ENCODE measurements at places on chromosomes 11 and 22.

DNA sequence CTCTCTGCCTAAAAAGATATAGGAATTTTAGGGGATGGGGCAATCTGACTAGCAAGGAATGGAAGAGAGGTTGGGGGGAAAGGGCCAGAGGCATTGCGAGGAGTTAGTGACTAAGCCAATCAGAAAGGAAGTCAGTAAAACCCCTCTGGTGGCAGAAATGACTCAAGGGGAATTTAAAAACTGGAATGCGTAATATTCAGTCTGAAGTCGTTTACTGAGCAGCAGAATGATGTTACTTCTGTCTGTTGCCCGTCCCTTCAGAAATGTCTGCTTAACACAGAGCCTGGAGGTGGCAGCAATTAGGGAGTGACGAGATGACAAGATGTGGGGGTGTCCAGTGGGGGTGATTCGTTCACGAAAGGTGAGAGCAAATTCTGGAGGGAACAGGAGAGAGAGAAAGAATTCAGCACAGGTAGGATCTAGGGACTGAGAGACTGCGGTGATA, 107.7 kb upstream of the CLMP start:
- DNase-seq = peak; percentile 76

DNA sequence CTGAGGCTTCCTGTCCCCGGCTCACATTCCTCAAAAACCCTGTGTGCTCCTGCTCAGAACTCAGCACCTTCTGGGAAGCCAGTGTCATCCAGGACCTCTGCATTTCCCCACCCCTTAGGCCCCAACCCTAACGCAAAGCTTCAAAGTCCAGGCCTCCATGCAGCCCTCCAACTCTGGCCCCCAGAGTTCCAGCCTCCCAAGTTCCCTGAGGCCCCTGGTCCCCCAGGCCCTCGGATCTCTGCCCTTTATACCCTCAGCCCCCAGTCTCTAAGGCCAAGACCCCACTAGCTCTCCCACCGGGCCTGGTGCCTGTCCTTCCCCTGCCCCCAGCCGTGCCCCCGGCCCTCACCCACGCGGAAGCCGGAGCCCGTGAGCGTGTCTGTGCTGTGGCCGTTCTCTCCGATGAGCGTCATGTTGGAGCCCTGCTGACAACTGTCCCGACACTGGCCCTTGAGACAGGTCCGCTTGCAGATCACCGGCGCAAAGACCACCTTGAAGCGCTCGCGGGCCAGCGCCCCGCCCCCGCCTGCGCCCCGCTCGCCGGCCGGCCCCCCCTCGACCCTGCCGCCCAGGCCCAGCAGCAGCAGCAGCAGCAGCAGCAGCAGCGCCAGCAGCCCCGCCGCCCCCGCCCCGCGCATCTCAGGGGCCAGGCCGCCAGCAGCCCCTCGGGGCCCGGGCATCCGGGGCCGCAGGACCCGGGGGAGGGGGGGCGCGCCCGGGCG, 718 bp downstream of the LTBP3 start:
- no peak for DNase-seq

DNA sequence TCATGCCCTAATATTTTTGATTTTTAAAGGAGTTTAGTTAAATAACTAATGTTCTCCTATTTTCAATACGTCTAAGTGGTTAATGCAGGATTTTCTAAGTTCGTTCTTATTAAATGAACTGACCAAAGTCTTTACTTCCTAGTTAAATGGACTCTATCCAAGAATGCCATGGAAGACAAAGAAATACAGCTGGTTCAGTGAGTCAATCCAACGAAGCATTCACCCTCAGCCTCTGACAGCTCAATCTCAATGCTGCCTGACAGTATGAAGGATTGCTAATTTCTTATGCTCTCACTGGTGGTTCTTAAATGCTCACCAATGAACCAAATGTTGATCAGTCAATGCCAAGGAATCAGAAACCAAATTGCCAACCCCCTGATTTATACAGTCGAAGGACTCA, 219.4 kb downstream of the CADM1 start:
- peak; percentile 61 for DNase-seq

DNA sequence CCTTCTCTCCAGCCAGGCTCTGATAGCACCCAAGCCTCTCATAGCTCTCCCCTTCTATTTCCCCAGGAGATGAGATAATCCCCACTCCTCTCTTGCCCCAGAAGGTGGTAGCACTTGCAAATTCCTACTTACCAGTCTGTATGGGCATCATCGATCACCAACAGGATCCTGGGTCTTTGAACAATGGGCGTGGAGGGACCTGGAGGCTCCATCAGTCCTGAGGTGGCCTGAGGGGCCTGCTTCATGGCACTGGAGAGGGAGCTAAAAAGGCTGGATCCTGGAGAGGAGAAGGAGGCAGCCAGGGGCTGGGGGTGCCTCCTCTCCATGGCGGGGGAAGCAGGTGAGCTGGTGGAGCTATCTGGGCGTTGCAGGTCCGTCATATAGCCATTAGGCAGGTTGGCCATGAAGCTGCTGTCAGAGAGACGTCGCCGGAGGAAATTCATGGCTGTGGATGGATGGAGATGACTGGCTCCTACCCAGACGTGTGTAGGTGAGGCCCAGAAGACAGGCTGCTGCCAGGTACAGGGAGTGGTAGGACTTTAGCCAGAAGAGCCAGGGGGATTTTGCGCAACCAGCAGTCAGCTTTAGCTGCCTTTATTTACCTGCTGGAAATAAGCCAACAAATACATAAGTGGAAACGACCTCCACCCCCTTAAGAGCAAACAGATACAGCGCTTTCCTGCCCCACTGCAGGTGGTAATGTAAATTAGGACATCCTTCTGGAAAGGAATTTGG, 51.8 kb downstream of the SYN3 start:
- no peak for DNase-seq

GRCh38 chr11:47004595-47005033, 68.1 kb downstream of the CSTPP1 start:
- peak; percentile 89 for DNase-seq

- DNase-seq = no peak
Observed at GRCh38 chr11:126210871-126211235, 597 bp downstream of the RPUSD4 start.

DNA sequence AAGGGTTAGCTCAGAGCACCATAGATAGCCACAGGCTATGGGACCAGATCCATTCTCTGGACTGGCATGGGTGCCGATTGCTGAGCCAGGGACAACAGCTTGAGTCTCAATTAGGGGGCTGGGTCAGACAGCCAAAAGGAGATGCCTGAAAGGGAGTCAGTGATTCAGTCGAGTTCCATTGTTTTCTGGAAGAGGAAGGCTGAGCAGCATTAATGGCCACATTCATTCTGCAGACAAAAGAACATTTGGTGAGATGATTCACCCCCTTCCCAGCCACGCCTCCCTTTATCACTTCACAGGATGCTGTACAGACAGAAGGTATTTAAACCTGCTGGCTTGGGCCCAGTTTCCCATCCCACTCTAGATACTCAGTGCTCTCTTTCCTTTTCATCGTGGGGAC, 131.9 kb downstream of the ADAMTS15 start:
- peak; percentile 93 for DNase-seq

DNA sequence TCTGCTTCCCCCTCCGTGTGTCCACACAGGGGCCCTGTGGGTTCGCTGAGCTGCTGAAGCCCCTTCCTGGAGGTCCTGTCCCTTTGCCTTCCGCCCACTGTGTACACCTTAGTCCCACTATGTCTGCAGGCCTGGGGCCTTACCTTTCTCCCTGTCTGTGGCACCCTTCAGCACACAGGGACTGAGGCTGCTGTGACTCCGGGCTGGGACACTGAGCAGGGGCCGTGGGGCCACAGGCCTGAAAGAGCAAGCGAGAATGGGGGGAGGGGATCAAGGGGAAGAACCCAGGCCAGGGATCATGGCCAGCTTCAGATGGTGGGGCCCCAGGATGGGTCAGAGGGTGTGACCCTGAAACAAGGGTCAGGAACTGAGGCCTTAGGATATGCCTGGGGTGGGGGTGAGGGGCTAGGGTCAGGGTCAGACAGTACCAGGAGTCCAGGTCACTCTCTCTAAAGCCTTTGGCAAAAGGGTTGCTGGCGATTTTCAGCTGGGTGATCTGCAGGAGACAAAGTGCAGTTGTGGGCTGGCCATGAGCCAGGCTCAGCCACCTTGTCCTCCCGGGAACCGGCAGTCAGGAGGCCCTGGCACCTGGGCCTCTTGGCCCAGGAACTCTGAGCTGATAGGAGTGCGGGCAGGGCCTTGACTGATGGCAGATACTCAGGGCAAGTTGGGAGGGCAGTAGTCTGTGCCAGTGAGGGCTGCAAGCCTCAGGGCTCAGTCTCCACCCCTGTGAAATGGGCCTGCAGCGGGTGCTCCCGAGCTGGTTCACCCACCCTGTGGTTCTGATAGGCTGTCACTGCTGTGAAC, 2.6 kb upstream of the NUDT8 start:
- DNase-seq = no peak

- no peak for DNase-seq
Observed at GRCh38 chr22:49678842-49679170, 148.9 kb downstream of the BRD1 start.

GRCh38 chr11:134536219-134536618, 124.2 kb upstream of the B3GAT1 start:
- DNase-seq = no peak

DNA sequence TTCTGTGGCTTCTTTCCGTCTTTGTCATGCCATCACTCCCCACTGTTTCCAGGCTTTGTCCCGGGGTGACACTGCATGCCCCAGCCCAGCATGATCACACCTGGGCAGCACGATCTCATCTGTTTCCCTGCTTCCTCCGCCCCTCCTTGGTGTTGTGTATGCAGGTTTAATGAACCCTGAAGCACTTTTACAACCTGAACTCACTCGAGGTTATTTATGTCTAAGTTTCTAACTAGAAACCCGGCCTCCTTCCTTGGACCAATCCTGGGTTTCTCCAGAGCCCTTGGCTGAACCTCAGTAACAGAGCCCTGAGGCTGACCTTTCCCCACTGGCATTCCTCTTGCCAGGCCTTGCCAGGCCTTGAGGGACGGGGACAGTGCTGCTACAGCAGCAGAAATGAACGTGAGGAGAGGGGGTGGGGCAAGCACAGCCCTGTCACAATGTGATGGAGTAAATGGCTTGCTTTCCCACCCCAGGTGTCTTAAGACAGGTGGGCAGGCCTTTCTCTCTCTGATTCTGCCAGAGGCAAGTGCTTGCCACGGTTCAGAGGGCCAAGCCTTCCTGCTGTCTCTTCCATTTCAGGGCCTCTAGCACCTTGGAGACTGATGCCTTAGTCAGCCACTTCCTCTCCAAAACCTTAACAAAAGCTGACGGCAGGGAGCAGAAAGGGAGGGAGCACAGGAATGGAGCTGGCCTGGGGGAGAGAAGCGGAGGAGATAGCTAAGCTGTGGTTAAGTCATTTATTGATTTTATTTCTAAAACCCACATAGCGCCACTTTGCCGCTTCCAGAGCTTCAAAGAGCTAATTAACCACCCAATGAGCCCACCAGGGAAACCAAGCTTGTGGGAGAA, 3.1 kb upstream of the PYGM start:
- DNase-seq = peak; percentile 91

DNA sequence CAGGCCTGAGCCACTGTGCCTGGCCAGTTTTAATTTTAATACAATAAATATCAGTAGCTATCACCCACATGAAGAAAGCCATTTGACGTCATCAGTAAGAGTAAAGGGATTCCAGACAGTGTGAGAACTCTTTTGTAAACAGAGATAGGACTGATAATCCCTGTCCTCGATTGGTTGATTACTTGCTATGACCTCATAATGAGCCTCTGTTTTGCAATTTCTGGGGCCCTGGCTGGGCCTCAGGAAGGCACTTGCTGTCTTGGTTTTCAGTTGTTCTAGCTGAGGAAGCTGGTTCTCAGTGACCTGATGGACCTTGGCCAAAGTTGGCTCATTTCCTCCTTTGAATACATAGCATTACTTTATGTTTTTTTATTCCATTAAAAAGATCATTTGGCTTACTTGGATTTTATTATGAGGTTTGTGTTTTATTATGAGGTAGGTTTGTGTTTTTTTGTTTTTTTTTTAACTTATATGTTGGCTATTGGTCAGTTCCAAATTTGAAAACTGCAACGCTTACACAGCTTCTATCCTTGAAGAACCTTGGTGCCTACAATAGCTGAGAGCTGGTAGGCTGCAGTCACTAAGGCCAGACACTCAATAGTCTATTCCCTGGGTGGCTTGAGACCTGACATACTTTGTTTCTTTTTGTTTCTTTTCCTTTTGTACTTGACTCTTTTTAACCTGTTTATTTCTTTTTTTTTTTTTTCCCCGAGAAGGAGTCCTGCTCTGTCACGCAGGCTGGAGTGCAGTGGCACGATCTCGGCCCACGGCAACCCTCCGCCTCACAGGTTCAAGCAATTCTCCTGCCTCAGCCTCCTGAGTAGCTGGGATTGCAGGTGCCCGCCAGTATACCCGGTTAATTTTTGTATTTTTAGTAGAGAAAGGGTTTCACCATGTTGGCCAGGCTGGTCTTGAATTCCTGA, 20.0 kb downstream of the MARK2 start:
- DNase-seq = peak; percentile 12

GRCh38 chr11:44329472-44330230, 19.7 kb upstream of the ALX4 start:
- DNase-seq = no peak

DNA sequence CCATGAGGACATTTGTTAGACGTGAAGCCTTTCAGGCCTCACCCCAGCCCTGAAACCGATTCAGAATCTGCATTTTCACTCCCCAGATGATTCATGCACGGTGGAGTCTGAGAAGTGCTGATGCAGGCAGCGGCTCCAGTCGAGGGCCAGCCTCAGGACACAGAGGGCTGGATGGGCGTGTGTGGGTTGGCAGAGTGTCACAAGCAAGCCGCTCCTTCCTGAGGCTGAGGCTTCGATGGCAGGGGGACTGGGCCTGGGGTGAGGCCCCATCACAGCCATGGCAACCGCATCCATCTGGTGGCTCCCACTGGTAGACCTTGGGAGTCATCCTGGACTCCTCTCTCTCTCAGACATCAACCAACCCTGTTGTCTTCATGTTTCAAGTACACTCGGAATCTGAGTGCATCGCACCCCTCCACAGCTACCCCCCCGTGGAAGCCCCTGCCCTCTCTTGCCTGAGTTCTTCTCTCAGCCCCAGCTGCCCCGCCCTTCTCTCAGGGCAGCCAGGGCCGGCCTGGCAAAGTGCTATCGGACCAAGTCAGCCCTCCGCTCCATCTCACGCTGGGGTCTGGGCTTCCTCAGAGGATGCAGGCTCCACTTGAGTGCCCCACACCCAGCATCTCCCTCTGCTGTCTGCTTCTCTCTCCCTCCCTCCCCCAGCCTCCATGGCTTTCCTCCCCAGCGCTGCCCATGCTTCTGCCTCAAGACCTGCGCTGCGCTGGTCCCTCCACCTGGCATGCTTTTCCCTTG, 10.6 kb downstream of the KCNC1 start:
- DNase-seq = peak; percentile 21

DNA sequence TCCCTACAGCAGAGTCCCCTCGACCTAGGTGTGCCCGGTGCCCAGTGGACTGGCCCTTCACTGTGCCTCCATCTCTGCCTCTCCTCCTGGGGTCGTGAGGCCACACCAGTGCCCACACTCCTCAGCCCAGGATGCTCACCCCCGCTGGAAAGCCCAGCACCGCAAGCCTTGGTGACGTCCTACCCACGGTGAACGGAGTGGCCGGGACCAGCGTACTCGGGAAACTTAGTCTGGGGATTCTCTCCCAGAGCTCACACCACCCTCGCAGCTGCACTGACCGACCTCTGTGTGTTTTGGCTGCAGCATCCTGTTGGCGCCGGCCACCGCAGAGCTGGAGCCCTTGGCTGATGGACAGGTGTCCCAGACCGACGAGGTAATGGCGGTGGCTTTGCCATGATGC, 35.5 kb upstream of the KRTAP5-7 start:
- no peak for DNase-seq

Measured in M059J (cell line).